ENCODE measurements at places on chromosomes 2 and 18.

GRCh38 chr18:74457043-74457724, at the start of gene DIPK1C:
Gene DIPK1C (minus strand): TSS chr18:74457308. CDS start chr18:74457259, 49 bp downstream.
- DNase-seq, result no peak

DNA sequence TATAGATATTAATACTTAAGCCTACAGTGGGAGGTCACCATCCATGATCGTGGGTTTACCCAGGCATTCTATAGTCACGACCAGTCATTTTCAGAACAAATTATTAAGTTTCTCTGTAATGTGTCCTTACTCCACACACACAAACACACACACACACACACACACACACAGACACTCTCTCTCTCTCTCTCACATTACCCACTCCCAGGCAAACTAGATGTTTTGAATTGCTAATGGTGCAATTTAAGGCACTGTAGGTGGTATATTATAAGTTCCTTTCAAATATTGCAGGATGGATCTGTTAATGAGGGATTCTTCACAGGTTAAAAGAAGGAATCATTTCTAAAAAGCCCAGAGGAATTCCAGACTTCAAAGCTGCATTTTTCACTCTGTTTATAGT, 657.8 kb downstream of the MBD2 start:
- no peak for DNase-seq

DNA sequence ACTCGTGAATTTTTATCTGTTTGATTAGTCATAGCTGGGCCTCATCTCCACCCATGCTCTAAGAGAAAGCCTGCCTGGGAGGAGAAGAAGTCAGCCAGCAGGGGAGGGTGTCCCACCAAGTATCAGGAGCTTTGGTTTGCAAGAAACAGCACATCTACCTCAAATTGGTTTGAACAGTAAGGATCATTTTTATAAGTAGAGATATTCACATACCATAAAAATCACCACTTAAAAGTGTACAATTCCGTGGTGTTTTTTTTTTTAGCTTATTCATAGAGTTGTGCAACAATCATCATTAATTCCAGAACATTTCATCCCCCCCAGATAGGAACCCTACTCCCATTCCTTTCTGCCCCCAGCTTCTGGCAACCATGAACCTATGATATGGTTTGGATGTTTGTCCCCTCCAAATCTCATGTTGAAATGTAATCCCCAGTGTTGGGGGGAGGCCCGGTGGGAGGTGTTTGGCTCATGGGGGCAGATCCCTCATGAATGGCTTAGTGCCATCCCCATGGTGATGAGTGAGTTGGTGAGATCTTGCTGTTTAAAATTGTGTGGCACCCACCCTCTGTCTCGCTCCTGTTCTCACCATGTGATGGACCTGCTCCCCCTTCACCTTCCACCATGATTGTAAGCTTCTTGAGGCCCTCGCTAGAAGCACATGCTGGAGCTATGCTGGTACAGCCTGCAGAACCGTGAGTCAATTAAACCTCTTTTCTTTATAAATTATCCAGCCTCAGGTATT, 36.2 kb upstream of the HS6ST1 start:
- no peak for DNase-seq

- DNase-seq, result no peak
Observed at GRCh38 chr18:3329872-3330271, 67.9 kb downstream of the MYL12B start.

DNA sequence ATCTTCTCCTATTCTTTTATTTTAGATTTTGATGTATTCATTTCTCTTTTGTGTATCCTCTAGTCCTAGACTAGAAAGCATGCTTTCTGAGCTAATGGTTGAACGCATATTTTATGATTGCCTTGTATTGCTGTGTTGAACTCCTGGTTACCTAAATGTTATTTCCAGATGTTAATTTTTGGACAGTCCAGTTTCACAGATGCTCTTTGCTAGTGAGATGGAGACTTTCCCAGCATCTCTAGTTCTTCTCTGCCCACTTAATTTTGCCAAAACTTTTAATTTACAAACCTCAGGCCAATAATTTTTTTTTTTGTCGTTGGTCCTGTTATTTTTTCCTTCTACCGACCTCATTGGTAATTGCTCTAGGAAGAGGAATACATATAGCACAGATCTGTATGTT, 153.2 kb downstream of the HAUS1 start:
- DNase-seq, result no peak
